ENCODE measurements at places on chromosomes 2 and 18. TPM values are rescaled to one million over a fixed set of nuclear protein-coding genes. Genes with fewer than 3 reads are reported as not detected.

Gene CHST9
- polyA plus RNA-seq: 5.3 TPM

Gene SPTBN1
- polyA plus RNA-seq: 262 TPM

Gene CYS1
- polyA plus RNA-seq: 83.0 TPM

Gene IGFBP5
- polyA plus RNA-seq: 251 TPM

Gene KCNF1
- polyA plus RNA-seq: 0.95 TPM

Gene TGFA
- polyA plus RNA-seq: 19.4 TPM

Gene CCDC85A
- polyA plus RNA-seq: 1.2 TPM

Gene RNF25
- 50.9 TPM for polyA plus RNA-seq

Gene COL3A1
- 914 TPM for polyA plus RNA-seq

Gene SERPINB4
- polyA plus RNA-seq: not detected

Gene STARD6
- not detected for polyA plus RNA-seq

Gene SP110
- polyA plus RNA-seq: 24.4 TPM

Gene CTLA4
- polyA plus RNA-seq: not detected

Gene SPC25
- 28.9 TPM for polyA plus RNA-seq

Gene C2orf81
- polyA plus RNA-seq: 5.5 TPM

All from left kidney (tissue), 8 donors.